ENCODE measurements at places on chromosomes 2 and 18.
A peak's percentile ranks its signal among the peaks of the same experiment; 100 is the strongest.

GRCh38 chr2:54164106-54164505 is 48.7 kb downstream of the ACYP2 start:
- no peak for DNase-seq

GRCh38 chr2:31192396-31192795 is 24.9 kb downstream of the CAPN14 start:
- DNase-seq, result no peak

DNA sequence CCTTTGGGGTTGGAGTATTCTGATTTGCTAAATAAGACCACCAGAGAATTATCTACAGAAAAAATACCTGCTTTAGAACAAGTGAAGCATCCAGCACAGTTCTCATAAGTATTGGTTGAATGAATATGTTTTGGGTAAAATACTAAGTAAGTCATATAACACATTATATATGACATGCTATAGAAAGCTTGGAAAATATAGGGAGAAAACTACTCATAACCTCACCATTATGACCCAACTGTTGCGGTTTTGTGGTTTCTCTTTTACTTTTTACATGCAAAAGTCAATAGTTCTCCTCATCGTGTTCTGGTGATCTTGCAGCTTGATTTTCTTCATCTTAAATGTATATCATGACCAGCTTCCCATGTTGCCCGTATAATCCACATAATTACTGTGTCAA is 66.2 kb downstream of the DIPK1C start:
- DNase-seq, result no peak

- DNase-seq, result no peak
These were observed 100.6 kb downstream of the HNRNPLL start for GRCh38 chr2:38502107-38502506.

DNA sequence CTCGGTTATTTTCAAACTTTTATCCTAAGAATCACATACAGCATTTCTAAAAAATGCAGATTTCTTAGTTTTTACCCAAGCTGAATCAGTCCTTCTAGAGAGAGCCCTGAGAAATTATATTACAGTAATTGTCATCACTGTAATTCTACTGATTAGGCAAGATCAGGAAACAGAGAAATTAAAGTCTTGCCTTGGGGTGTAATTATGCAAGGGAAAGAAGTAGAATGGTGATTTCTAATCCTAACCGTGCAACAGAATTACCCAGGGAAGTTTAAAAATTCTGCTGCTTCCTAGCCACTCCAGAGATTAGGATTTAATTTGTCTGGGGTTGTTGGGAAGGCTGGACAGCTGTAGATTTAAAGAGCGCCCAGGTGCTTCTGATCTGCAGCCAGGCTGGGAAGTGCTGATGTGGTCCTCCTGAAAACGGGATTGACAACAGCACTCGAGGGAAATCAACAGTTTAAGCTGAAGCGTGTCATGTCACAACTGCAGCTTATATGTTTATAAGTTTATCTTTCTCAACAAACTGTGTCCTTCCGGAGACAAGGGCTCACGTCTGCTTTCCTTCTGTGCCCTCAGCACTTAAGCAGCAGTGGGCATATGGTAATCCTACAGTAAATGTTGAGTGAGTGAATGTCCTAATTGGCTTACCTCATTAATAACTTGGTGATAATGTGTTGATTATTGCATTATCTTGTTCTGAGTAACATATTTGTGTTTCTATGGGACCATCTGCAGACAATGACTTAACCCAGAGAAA is 671.9 kb upstream of the SOX11 start:
- DNase-seq, result no peak

DNA sequence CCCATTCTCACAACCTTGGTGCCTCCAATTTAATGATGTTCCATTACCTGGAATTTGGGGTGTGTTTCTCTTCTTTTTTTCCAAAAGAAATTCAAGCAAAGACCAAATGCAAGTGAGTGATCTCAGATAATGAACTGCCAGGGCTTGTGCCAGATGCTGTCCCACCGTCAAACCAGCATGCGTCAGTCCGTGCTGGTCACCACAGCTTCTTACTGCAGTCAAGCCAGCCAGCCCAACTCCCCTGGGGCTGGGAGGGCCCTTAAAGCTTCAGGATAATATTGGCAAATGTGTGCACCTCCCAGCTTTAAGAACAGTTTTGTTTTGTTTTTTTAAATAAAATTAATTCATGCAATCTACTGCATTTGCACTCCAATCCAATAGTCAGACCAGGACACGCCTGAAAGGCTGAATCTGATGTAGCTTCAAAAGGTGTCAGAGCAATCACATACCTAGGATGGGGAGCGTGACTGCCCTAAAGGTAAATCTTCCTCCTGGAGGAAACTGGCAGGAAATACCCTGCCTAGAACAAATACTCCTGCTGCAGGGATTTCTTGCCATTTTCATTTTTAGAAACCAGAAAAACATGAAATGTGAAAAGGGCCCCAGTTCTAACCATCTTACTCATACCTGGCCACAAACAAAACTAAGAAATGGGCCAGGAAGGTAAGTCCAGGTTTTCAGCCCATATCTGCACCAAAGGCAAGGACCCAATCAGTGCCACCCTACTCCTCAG is 26.8 kb upstream of the SP3 start:
- no peak for DNase-seq

- no peak for DNase-seq
These were observed 380.6 kb upstream of the UBE2E3 start for GRCh38 chr2:180599804-180600203.

DNA sequence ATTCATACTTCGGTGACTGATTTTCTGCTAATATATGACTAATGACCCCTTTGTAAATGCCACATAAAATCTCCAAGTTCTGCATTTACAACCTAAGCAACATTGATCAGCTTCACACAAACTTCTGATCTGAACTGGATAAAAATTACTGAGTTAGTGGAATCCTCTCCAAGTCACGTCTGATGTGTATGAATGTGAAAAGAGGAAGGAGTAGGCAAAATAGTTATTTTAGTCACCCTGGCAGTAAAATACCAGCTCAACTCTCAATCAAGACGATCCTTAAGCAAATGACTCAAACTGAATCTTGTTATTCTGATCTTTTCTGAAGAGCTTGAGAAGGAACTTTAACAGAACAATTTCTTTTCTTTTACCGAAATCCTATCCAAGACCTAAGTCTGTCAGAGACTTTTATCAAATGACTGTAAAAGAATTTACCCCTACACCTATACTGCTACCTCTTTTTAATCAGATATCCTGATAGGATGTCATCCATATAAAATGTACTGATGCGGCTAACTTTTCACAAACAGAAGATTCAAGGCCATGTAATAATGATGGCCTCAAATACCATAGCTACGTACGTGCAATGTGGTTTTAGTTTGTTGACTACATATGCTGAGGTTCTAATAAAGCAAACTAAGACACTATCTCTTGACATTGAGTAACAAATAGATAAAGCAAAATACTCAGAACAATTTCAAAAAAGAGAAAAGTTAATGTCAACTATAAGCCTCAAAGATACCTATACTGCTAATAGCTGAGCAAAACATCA is 23.7 kb downstream of the CUL3 start:
- no peak for DNase-seq

- no peak for DNase-seq
These were observed 764.7 kb downstream of the SATB2 start for GRCh38 chr2:198692907-198693510.

GRCh38 chr2:29317077-29317517 is 201.9 kb downstream of the CLIP4 start:
- no peak for DNase-seq

DNA sequence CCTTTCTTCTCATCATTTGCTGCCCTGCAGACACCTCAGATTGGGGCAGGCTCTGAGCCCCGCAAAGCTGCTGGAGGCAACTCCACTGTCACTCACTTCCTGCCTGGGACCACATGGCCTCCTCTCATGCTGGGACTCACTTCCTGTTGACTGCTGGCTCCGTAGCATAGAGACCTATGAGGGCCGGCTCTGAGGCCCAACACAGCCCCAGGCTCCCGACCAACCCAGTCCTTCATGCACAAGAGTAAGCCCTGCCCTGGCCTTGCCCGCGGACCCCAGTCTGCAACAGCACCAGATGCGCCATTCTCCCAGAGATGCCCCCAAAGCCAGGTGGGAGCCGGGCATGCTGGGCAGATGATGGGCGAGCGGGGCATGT is 55.7 kb downstream of the DNMT3A start:
- DNase-seq, result peak; percentile 63

GRCh38 chr2:175640655-175641054 is 361.4 kb downstream of the LNPK start:
- DNase-seq, result no peak

DNA sequence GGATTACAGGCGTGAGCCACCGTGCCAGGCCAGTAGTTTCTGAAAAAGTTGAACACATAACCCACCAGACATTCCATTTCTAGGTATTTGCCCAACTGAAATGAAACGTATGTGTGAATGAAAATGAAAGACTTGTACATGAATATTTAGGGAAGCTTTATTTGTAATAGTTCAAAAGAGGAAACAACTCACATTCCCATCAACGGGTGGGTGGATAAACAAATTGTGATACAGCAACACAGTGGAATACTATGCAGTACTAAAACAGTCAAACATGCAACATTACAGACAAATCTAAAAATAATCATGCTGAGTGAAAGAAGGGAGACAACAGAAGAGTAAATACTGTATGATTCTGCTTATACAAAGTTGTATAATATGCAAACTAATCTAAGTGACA is 46.8 kb downstream of the TMEM131 start:
- DNase-seq, result no peak

DNA sequence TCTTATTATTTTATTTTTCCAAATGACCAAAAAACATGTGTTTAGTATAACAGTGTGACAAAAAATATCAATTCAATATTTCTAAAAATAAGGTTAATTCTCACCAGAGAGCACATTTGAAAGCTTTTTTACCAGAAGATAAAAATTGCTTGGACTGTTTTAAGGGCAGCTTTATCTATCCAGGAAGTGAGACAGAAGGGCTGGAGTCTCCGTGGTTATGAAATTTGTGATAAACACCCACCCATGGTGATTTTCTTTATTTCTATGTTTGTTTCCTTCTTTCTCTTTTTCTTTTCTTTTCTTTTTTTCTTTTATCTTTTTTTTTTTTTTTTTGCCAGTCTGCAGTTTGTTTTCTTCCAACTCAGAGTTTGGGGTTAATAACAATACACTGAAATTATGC is 298.5 kb downstream of the PIEZO2 start:
- DNase-seq, result no peak

- no peak for DNase-seq
These were observed 117.6 kb downstream of the SMAD7 start for GRCh38 chr18:48832938-48833700.

DNA sequence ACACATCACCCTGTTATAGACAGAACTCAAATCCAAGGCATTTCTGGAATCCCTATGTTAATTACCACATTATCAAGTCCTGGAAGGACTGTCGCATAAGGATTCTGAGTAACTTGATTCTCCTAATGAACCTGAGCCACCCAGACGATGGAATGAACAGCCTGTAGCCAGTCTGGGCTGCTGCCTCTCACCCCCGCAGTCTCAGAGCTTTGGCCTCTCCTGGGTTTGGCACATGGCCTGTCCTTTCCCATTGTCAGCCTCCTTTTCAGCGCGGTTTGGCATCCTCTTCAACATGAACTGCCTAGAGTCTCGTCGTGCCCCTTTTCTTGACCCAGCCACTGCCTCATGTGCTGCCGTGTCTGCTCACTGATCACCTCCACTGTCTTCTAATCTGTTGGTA is 147.6 kb downstream of the SLC8A1 start:
- DNase-seq, result no peak

- no peak for DNase-seq
These were observed 258.6 kb downstream of the RBM43 start for GRCh38 chr2:151002959-151003600.

GRCh38 chr2:208892203-208892602 is 485.6 kb downstream of the PTH2R start:
- DNase-seq, result no peak

DNA sequence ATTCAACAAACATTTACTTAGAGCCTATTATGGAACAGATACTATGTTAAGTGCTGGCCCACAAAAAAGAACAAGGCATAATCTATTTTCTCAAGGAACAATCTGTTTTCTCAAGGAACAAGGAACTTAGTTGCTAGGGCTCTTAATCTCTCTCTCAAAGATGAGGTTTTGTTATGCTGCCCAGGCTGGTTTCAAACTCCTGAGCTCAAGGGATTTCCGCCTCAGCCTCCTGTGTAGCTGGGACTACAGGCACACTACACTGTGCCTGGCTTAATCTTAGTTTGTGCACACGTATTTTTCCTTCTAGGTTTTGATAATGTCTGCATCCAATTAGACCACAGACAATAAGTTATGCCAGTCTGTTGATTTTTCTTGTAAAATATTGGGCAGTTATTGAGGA is 89.5 kb downstream of the PTH2R start:
- no peak for DNase-seq

- no peak for DNase-seq
These were observed 18.8 kb downstream of the TACR1 start for GRCh38 chr2:75180476-75180875.

DNA sequence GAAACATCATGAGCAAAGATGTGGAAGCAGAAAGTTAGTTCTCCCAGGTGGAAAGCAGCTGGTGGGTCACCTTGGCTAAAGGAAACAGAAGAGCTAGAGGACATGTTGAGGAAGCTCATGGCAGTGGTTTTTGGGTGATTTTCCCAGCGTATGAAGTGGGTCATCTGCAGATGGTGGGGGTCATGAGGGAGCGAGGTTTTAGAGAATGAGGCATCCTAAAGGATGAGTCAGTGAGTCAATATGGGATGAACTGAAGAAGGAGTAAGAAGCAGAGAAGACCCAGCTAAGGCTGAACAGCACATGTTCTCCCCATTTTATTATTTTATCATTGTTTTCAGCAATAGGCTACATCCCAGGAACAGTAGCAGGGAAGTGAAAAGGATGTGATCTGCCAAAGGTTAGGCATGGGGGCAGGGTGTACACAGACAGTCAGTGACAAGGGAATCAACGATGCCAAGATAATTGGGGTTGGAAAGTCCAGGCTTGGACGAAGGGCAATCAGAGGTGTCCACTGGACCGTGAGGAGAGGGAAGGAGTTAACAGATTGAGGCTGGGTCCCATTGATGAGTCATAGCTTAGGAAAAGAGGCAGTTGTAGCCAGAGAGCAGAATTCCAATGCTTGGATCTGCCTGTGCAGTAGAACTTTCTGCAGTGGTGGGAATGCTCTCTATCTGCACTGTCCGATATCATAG is 289.3 kb upstream of the RAB12 start:
- DNase-seq, result no peak

- no peak for DNase-seq
These were observed 55.1 kb upstream of the ZBTB14 start for GRCh38 chr18:5350636-5351035.

DNA sequence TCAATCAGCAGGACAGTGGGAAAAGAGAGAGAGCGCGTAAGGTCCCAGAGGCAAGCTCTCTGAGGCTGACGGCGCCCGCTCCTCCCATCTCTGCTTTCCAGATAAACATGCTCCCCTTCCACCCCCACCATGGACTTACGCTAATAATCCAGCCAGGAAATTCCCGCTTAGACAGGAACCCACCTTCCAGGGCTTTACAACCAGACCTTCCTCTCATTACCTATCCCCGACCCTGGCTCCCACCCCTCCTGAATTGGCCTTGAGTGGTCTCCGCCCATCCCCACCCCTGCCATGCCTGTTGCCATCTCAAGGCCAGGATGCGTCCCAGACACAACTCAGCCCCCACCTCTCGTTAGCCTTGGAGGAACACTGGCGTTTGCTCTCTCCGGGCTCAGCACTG is 131.1 kb downstream of the SMAD2 start:
- no peak for DNase-seq

GRCh38 chr18:5992381-5992780 is 97.1 kb upstream of the TMEM200C start:
- DNase-seq, result no peak

- DNase-seq, result no peak
These were observed 313.8 kb downstream of the MTX2 start for GRCh38 chr2:176582990-176583481.

- DNase-seq, result no peak
These were observed 67.8 kb upstream of the PARD3B start for GRCh38 chr2:204477358-204477950.

GRCh38 chr18:66346833-66347588 is 256.9 kb downstream of the CDH19 start:
- no peak for DNase-seq

Measured in stimulated activated CD4-positive, alpha-beta T cell treated with anti-CD3 and anti-CD28 coated beads, Interleukin-2, amount 100 ng/mL, for 24 hours (primary cell).